Central memory CD4-positive, alpha-beta T cell (primary cell): ENCODE measurements at places on chromosomes 12 and 14.

DNA sequence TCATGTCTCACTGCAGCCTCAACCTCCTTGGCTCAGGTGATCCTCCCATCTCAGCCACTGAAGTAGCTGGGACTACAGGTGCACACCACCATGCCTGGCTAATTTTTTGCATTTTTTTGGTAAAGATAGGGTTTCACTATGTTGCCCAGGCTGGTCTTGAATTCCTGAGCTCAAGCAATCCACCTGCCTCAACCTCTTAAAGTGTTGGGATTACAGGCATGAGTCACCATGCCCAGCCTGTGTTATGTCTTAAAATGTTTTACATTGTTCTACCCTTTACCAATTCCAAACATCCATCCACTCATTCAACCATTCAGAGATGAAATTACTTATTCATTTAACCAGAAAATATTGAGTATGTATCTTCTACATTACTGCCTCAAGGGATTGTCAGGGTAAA is 111.6 kb upstream of the BTG1 start:
- no peak for DNase-seq

DNA sequence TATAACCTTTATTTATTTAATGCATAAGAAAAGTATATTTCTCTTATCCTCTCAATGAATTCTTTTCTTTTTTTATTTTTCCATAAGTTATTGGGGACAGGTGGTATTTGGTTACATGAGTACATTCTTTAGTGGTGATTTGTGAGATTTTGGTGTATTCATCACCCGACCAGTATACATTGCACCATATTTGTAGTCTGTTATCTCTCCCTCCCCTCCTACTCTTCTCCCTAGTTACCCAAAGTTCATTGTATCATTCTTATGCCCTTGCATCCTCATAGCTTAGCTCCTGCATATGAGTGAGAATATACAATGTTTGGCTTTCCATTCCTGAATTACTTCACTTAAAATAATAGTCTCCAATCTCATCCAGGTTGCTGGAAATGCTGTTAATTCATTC is 1900.0 kb upstream of the SEL1L start:
- DNase-seq, result no peak

DNA sequence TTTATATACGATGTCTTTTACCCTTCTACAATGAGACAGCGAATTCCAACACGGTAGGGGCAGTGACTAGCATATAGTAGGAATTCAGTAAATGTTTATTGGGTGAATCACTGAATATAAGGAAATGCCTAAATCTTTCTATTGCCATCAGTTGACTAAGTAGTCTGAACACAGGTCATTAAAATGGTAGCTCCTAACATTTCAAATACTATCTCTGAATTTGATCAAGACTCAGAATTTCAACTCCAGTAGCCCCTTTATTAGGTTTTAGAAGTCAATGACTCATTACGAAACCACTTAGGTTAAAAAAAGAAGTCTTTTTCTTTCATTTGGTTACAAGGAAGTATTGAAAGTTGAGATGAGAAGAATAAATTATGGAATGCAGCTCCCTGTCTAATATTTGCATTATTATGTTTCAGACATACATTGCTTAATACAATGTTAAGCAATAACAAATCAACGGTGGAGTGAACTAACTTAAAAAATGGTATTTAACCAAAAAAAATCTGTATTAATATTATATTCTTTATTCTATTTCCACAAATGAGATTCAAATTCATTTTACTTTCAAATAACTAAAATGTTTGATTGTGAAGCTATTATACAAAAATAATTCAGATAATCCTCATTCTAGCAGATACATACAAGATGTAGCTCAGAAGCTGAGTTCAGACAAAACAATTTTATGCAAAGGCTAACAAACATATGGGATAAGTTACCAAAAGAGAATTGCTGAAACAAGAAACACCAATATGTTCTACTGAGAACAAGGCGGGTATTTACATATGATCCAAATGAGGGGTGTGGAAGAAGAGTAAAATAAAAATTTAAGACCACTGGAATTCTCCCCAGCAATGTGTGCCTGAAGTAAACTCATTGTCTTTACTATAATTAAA is 302.7 kb downstream of the CEP128 start:
- DNase-seq, result no peak

DNA sequence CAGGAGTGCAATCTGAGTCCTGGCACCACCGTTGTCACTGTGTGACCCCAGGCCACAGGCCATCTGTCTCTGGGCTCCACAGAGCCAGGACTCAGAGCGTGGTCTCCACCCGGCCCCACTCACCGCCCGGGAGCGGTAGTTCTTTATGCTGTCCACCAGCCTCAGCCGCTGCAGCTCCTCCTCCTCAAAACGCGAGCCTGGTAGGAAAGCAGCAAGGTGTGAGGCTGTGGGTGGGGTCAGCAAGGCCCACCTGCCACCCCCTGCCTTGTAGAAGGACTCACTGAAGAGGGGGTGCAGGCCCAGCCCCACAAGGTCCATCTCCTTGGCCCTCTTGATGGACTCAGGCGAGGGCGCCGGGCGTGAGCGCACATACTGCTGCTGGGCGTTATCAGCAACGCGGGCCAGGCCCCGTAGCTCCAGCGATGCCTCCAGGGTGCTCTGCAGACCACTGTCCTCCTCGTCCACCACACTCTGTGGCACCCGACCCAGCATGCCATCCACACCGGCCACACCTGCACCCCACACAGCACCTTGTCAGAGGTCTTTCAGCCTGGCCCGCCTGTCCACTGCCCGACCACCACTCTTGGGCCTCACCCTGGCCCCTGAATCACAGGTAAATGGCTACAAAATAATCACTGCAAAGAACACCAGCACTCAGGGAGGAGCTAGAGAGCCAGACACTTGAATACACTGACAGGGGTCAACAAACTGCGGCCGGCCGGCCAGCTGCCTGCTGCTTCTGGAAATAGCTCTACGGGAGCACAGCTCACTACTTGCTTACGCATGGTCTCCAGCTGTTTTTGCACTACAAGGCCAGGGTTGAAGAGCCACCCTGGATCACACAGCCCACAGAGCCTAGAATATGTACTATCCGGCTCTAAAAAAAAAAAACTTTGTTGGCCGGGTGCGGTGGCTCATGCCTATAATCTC is 16.3 kb downstream of the CFAP73 start:
- DNase-seq, result no peak

DNA sequence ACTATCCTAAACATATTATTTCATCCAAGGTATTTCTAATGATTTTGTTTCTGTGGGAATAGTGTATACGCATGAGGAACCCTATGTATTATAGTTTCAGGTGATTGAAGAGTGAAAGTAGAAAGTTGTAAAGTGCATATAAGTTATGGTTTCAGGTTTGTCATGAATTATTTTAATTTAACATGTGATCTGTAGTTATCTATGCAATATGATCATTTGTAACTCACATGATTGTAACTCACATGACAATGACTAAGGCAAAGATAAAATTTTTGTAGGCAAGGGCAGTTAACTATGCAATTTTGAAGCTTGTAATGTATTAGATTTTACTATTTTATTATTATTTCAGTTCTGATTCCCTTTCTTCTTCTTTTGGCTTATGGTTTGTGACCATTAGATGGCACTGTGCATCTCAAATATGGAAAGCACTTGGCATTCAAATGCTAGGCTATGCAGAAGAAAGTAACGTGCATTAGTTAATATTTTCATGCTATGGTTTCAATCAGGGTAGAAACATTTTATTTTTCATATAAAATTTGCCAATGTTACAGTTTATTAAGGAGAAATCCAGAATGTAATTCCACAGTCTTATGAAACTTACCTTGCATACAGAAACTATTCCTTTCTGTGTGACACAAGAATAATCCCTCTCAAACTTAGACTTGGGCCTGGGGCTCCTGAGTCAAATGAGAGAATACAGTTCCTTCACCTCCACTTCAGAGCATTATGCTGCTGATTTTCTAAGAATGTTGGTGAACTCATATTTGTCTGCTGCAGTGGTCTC is 15.8 kb upstream of the TMEM30B start:
- peak; percentile 54 for DNase-seq

GRCh38 chr12:107735763-107736162 is 25.2 kb downstream of the PRDM4 start:
- DNase-seq, result no peak

DNA sequence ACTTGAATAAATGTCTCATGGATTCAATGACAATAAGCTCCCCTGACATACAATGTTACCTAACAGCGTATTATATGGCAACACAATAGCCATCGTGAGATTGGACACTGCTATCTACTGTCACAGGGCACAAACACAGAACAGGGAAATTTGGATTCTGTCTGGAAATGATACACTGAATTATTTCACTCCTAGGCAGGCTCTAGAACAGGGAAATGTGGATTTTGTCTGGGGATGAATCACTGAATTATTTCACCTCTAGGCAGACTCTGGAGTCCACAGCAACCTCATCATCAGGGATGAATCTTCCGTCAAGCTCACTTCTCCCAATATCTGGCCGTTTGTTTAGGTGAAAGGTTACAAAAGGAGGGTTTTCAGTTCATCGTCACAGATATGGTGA is 288.8 kb downstream of the TMEM132D start:
- DNase-seq, result no peak

GRCh38 chr12:111313833-111314259 is 55.0 kb downstream of the PHETA1 start:
- DNase-seq, result peak; percentile 41

DNA sequence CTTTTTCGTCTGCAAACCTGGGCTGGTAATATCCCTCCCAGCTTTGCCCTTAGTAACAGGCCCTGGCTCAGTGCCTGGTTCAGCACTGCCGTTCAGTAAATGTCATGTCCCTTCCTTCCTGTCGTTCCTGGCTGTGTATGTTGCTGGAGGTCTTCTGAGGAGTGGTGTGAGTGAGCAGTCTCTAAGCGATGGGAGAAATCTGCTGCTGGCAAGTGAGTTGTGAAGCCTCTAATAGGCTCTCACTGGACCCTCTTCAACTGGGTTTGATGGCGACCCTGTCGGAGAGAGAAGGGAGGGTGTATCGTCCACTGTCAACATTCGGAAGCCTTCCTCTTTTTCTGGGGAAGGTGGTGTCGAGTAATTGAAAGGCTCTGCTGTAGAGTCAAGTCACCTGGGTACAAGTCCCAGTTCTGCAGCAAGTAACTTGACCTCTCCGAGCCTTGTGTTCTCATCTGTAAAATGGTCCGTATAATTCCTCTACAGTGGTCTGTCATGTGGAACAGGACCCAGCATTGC is 62.8 kb downstream of the HRK start:
- DNase-seq, result peak; percentile 9

DNA sequence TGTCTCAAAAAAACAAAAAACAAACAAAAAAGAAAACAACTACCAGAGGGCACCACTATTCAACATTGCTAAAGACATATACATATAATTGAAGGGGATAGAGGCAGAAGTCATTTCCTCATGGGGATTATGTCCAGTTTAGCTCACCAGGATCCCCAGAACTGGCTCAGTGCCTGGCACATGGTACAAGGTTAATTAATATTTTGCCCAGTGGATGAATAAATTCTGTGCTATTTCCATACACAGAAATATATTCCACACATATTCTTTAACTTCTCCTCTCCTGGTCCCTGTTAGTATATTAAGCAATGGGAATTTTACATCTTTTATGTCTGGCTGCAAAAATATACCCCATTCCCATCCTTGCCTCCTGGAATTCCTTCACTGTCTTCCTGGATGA is 6.7 kb downstream of the FOS start:
- no peak for DNase-seq

- DNase-seq, result no peak
Measured at GRCh38 chr12:91926848-91927247, 218.8 kb downstream of the BTG1 start.

DNA sequence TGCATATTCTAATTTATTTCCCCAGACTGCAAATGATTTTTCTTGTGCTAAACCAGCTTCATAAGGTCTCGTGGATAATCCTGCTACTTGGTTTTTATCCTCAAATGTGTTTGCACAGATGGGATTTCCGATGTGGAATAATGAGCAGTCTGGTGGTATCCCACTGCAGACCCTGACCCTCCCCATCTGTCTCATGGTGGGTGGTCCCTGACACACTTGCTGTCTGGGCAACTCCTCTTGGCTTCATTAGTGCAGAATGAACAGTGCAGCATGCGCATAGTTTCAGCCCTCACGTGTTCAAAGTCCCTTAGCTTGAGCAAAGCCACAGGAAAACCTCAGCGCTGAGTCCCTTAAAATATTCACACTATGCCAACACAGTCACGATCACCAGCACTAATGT is 996.5 kb downstream of the AACS start:
- DNase-seq, result no peak

GRCh38 chr12:122963941-122964265 is 2.4 kb downstream of the ABCB9 start:
- no peak for DNase-seq

DNA sequence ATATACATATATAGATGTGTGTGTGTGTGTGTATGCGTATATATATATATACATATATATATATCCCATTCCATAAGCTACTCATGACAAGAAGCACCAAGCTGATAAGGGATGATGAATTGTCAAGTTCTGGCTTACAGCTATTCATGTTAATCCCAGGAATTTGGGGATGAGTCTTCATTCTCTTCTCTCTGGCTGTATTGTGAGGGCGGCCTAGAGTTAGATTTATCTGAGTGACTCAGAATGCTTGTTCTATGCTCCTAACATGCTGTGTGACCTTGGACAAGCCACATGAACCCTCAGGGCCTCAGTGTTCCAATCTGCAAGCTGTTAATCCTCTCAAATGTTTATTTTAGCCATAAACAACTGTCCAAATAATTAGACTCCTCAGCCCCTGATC is 749.0 kb downstream of the MED13L start:
- no peak for DNase-seq

DNA sequence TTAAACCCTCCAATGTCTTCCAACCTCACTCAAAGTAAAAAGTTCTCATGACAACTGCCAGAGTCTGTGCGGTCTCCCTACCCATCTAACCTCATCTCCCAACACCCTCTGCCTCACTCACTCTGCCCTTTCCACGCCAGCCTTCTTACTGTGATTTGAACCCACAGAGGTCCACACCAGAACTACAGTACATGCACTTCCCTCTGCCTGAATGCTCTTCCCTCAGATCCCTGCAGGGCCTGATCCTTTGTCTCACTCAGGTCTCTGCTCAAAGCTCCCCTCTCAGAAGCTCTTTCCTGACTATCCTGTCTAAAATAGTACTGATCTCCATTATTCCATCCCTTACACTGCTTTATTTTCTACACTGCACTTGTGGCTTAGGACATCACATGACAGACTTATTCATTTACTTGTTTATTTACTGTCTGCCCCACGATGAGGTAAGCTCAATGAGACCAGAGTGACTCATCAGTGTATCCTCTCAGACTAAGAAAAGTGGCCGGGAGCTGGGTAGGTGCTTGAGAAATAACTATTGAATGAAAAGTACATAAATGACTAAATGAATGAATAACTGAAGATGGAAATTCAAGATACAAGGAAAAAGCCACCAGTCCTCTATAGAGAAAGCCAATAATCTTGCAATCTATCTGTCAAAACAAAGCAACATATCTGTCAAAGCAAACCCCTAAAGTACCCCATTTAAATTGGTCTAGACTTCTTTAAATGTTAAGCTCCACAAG is 17.1 kb downstream of the POMT2 start:
- no peak for DNase-seq

DNA sequence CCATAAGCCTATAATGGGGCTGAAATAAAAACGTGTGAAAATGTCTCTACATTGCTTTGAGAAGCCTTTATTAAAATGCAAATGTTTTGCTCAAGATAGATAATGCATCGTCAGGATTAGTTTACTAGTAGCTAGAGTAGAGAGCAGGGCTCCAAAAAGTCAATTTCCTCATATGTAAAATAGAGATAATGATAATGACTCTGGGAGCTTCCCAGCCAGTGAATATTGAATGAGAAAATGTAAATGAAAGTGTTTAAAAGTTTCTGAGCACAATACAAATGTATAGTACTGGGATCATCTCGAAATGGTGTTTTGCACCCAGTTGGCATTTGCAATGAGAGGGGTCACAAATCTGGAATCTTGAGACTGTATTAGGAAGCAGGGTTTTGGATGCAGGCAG is 135.3 kb downstream of the OTOGL start:
- no peak for DNase-seq
